ENCODE measurements at places on chromosomes 5 and 9.

- DNase-seq = peak; percentile 41
Measured at GRCh38 chr5:143514616-143515335, 111.3 kb upstream of the NR3C1 start.

- peak; percentile 35 for DNase-seq
Measured at GRCh38 chr9:79581388-79581787, 9.6 kb downstream of the TLE4 start.

DNA sequence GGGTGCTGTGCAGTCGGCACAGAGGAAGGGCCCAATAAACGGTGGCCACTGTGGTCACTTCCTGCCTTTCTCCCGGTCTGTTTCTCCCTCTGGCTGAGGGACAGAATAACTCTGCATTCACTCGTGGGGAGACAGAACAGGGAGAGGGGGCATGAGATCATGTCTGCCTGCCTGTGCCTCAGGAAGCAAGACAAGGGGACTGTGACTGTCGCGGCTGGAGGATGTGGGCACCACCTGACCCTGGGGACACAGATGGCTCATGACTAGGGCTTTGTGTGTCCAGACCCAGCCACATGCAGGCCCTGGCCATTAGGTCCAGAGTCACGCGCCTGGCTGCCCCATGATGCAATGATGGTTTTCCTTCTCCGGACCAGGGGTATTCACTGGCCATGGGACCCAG, 5.8 kb downstream of the TRUB2 start:
- no peak for DNase-seq

- DNase-seq = no peak
Measured at GRCh38 chr5:38724301-38725030, 121.3 kb upstream of the OSMR start.

GRCh38 chr9:93652604-93653592, 76.5 kb downstream of the PHF2 start:
- DNase-seq = no peak

DNA sequence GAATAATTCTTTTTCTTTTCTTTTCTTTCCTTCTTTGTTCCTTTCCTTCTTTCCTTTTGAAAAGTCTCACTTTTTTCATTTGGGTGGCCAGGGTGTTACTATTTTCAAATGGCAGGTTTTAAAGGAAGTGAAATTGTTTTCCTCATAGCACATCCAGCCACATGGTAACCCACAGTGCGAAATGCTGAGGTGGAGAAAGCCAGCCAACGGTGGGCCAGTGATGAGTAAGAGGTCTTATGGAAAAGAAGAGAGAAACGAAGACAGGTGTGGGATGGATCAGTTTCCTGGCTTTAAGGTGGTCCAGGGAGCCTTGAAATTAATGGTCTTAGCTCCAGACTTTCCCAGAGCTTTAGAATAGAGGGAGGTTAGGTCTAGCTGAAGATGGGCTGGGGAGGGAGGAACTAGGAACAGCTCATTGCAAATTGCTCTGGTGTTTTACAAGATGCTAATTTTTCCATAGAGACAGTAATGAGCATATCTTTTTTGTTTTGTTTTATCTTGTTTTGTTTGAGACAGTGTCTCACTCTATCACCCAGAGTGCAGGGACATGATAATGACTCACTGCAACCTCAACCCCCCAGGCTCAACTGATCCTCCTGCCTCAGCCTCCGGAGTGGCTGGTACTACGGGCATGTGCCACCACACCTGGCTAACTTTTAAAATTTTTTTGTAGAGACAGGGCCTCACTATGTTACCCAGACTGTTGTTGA, 17.8 kb downstream of the ITK start:
- DNase-seq = no peak

Measured in umbilical cord (tissue), 2 donors.